ENCODE measurements at places on chromosomes 11 and 22.

GRCh38 chr11:2737226-2737590 is 37.4 kb upstream of the KCNQ1OT1 start:
- no peak for DNase-seq

DNA sequence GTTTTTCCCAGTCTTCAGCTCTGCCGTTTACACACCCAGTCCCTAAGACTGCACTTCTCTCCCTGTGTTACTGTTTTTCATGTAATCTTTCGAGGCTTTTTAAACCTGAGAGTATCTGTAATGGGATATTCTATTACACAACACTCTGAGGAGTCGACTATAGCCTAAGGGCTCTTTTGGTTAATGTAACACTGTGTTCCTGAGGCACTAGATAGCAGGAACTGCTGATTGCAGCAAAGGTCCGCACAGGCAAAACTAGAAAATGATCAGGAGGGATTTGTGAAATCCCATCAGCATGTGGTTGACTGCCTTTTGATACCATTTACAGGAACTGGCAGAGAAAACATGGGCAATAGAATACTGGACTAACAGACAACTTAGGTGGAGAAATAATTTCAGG is 512.3 kb upstream of the RAG2 start:
- DNase-seq: no peak

DNA sequence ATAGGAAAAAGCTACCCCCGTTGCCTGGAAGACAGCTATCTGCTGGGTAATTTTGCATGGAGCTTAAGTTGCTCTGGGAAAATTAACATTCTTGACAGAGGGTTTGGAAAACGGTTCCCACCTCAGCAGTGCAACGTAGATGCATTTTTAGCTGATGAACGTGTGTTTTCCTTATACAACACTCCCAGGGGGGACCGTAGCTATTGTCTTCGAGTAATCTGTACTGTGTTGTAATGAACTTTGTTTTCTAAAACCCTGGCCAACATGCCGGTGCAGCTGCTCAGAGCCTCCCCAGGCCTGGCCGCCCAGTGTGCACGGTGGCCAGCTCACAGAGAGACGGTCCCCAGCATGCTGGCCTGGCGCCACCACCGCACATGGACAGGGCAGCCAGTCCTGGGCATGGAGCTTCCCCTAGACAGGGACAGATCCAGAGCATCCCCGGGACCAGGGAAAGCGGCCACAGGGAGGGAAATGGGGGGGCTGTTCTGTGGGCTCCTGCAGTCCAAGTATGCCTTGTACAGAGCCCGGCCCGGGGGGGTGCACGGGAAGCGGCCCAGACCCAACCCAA is 2.2 kb downstream of the TNNT3 start:
- no peak for DNase-seq

DNA sequence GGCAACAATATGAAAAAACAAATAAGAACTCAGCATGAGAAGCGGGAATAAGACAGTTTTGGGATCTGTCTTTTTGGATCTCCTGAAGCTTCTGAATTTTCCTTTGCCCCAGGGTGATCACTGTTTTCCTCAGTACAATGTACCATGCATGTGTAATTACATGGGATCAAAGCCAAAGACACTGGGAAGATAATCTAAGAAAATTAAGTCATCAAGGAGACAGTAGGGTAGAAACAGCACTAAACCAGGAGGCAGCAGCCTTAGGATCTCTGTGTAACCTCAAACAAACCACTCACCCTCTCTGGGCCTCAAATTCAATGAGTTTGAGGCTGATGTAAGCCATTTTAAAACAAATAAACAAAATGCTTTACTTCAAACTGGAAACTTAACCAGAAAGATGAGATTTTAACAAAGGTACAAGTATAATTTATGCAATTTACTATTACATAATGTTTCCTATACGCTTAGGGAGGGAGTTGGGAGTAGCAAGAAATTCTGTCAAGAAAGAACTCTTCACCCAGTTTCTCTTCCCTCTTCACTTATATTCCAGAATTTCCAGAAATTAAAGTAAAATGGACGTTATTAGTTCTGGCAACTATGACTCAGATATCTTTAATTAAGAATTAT is 77.0 kb downstream of the RAB30 start:
- DNase-seq: no peak

GRCh38 chr22:32615874-32616564 is 141.4 kb downstream of the FBXO7 start:
- no peak for DNase-seq

DNA sequence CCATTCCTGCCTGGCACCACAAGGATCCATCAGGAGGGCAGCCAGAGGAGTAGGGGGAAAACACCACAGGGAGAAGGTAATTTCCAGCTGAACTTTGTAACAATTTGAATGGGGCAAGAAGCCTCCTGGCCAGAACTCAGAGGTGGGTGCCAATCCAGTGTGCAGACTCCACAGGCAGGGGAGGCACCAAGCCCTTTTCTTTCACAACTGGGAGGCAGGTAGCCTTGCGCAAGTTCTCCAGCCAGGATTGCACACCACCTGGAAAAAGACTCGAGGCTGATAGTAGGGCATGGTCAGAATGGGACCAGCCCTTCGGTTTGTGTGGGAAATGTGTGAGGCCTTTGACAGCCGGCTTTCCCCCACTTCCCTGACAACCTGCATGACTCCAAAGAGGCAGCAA is 161.9 kb upstream of the ARHGAP42 start:
- no peak for DNase-seq

- DNase-seq: no peak
Observed at GRCh38 chr11:63747011-63747410, 21.6 kb downstream of the ZFTA start.

DNA sequence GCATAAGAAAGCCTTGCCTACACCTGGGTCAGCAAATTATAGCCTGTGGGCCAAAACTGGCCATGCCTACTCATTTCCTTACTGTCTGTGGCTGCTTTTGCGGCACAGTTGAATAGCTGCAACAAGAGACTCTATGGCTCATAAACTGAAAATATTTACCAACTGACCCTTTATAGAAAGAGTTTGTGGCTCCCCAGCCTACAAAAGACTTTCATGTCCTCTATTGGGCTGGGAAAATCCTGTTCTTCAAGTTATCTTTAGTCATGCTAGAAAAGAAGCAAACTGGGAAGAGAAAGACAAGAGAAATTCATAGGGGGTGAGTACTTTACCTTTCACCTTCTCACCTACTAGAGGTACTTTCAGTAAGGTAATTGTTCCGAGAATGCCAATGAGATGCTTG is 175.1 kb downstream of the SWAP70 start:
- DNase-seq: no peak

DNA sequence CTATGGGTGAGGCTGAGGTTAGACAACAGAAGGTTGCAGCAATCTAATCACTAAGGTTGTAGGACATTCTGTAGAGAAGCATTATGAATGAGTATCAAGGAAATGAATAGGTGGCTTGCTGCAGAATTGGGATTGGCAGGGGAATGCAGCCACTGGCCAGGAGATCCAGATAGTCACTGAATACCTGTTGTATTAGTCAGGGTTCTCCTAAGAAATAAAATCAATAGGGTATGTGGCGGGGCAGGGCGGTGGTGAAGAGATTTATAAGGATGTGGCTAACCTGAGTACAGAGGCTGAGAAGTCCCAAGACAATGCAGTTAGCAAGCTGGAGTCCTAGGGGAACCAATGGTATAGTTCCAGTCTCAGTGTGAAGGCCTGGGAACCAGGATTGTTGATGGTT is 163.0 kb downstream of the SPON1 start:
- no peak for DNase-seq

DNA sequence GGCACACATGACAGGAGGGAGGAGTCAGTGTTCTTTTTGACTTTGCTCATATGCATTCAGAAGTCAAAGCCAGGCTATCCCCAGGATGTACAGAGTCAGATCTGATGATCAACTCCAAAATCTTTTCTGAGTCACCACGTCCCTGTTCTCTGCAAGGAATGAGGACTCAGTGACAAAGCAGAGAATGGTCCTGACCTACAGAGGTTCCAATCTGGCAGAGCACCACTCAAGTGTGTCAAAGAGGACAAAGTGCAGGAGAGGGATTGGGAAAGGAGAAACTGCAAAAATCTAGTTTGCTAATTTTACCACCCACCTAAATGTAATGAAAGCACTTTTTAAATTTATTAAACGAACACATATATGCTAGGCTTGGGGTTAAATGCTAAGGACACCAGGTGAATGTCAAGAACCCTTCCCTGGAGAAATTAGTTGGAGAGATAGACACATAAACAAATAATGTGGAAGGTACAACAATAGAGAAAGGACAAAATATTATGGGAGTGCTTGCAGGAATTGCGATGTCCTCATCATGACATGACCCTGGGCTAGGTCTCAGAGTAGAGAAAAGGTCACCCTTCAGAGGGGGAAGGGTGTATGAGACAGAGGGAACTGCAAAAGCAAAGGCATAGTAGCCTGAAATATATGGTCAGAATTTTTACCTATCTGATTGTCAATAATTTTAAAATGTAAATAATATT is 56.3 kb downstream of the MTNR1B start:
- DNase-seq: peak; percentile 49
